ENCODE measurements at places on chromosomes 7 and 10.

GRCh38 chr7:71826141-71826540, 586.0 kb downstream of the CALN1 start:
- DNase-seq = no peak

GRCh38 chr10:47240173-47240572, 59.8 kb upstream of the GDF10 start:
- no peak for DNase-seq

- no peak for DNase-seq
Observed at GRCh38 chr7:33089142-33089541, 20.1 kb downstream of the RP9 start.

GRCh38 chr7:88062238-88062637, 128.2 kb downstream of the ADAM22 start:
- no peak for DNase-seq

- DNase-seq = no peak
Observed at GRCh38 chr7:490461-491291, 29.0 kb downstream of the PDGFA start.

- DNase-seq = no peak
Observed at GRCh38 chr10:42880255-42880620, 97.6 kb downstream of the BMS1 start.

GRCh38 chr7:36366005-36366717, 23.5 kb upstream of the ANLN start:
- DNase-seq = no peak

GRCh38 chr7:130071701-130072622, 1.6 kb downstream of the KLHDC10 start:
- peak; percentile 80 for DNase-seq

DNA sequence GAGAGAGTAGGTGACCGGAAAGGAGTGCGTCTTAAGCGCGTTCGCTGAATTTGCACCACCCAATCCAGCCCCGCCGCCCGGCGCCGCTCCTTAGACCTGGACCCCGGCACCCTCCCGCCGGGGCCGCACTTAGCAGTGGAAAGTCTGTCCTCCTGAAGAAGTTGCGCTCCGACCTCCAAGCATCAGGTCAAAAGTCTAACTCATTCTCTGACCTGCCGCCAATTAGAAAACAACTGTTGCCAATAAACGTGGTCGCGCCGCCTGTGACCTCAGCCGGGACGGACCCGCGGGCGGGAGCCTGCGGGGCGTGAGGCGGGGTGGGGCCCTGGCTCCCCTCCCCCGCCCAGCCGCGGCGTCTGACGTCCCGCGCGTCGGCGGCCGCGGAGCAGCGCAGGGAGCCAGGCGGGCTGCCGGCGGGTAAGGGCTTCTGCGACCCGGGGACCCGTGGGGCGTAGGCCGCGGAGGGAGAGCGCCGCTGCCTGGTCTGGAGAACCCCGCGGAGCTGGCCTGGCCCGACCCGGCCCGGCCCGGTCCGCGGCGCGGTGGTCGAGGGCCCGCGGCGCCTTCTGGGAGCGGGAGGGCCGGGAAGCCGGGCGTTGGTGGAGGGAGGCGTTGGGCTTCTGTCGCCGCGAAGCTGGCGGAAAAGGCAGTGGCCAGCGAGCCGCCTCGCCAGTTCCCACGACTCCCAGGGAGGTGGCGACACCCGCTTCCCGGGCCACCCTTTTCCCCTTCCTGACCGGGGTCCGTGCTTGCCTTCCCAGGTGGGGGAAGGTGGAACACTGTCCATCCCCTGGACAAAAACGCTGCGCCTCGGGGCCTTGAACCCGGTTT, at the start of gene BCAP29:
Gene BCAP29, plus strand, starts transcription at position 362 of the 831 bp plus-strand sequence. CDS start 527 bp downstream, outside the sequence.
- peak; percentile 73 for DNase-seq

- DNase-seq = no peak
Observed at GRCh38 chr10:3544561-3544960, 240.4 kb downstream of the KLF6 start.

GRCh38 chr10:20173046-20173445, 356.8 kb downstream of the PLXDC2 start:
- no peak for DNase-seq

GRCh38 chr7:80232979-80233724, 98.5 kb downstream of the GNAI1 start:
- DNase-seq = no peak

- no peak for DNase-seq
Observed at GRCh38 chr7:84533182-84533581, 338.6 kb upstream of the SEMA3A start.

DNA sequence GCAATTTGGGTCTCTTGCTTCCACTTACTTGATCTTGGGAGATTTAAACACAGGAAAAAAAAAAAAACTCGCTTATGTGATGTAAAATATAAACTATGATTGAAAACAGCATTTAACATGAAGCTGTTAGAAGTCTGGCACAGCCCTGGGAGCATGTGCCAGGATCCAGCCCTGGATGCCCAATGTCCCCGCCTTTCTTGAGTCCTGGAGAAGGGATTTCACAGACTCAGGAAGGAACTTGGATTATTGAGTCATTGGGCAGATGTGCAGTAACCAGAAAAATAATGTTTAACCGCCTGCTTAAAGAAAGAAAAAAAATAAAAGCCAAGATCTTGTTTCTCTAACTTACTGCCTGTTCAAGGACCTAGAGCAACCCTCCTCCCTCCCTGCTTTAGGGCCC, 3.7 kb upstream of the JCAD start:
- DNase-seq = no peak

- no peak for DNase-seq
Observed at GRCh38 chr7:74032624-74033371, 4.8 kb downstream of the ELN start.

GRCh38 chr10:104297697-104298660, 29.0 kb downstream of the GSTO2 start:
- DNase-seq = peak; percentile 11

GRCh38 chr10:98326621-98327027, 58.6 kb upstream of the LOXL4 start:
- no peak for DNase-seq

DNA sequence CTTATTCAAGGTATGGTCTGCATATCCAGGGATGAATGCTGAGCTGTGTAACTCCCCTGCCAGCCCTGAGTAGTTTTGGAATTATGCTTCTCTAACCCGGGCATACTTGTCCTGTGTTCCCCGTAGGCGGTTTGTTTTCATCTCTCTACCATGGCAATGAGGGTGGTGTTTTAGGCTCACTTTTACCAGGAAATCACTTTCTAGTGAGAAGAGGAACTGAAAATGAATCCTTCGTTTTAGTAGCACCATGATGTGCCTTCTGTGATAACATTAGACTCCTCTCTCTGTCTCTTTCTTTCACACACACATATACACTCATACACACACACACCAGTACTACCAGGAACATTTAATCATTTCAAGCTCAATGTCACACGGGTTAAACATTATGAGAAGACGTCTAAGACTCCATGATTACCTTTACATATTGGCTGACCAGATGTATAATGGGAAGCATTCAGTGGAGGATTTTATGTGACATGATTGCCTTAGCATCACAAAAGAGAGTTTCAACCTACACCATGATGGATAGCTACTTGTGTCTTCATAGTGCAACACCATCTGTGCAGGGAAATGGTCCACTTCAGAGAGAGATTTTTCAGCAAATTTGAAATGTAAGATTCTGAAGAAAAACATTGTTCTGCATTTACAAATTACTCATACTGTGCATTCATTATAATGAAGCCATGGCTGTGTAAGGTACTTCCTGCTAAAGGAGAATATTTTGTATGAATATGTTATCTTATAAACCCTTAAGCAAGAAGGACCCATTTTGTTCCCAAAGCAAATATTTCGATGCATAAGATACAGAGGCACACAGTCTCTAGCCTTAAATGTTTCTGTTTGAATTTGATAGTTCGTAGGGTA, 31.0 kb upstream of the PFKP start:
- peak; percentile 7 for DNase-seq

DNA sequence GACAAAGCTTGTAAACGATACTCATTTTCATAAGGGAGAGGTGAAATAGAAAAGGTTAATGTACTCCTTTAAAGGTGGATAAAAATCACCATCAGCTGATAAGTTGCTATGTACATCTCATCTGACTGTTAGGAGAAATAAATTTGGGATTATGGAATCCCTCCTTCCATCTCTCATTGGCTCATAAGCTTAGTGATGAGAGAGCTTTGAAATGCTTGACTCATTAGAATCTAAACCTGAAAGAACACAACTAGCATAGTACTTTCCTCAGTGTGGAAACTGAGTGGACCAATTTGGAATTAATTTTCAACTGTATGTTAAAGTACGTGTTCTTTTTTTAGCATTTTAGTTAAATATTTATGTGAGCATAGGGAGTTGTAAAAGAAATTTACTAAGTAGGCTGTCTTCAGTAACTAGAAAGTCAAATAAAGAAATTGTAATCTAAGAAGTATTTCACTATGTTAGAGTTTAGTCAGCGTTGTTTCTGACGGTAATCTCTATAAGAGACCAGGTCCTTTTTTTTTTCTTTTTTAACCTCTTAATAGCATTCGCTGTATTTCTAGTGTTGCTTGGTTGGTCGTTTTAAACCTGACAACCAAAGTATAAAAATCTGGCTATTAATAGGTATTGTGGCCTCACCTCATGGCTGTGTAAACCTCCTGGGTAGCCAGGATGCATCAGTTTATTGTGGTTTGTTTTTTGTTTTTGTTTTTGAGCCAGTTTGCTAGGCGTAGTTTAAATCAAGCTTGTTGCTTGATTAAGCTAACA, 34.4 kb downstream of the FHIP2A start:
- no peak for DNase-seq

GRCh38 chr10:60937784-60938654, 6.0 kb downstream of the RHOBTB1 start:
- DNase-seq = no peak

DNA sequence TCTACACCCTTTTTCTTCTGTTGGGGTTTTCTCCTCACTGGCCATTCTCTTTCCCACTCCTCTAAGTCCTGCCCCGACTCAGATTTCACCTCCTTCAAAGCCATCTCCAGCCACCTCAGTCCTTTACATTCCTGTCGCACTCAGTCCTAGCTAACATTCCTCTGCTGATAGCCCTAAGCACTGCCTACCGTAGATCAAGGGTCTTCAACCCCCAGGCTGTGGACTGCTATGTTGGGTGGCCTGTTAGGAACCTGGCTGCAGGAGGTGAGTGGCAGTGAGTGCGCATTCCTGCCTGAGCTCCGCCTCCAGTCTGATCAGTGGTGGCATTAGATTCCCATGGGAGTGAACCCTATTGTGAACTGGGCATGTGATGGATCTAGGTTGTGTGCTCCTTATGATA, 11.2 kb downstream of the PFKFB3 start:
- DNase-seq = no peak

DNA sequence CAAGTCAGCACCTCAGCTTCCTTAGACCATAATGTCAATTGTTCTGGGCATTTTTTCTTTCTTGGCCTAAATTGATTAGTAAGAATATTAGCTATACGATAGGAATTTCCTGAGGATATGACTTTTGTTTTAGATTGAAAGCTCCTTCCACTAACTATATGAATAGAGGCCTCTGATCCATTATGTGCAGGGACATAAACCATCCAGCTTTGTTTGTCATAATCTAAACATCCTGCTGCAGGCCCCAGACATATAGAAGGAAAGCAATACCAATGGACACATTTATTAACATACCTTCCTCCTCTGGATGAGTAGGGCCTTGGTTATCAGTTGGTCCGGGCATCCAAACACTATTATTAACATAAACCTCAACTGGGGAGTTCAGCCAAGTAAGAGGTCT, 4.3 kb upstream of the GIMAP4 start:
- DNase-seq = no peak

GRCh38 chr7:34727464-34727995, 69.5 kb downstream of the NPSR1 start:
- no peak for DNase-seq

GRCh38 chr7:30900053-30900452, 11.6 kb upstream of the AQP1 start:
- no peak for DNase-seq

DNA sequence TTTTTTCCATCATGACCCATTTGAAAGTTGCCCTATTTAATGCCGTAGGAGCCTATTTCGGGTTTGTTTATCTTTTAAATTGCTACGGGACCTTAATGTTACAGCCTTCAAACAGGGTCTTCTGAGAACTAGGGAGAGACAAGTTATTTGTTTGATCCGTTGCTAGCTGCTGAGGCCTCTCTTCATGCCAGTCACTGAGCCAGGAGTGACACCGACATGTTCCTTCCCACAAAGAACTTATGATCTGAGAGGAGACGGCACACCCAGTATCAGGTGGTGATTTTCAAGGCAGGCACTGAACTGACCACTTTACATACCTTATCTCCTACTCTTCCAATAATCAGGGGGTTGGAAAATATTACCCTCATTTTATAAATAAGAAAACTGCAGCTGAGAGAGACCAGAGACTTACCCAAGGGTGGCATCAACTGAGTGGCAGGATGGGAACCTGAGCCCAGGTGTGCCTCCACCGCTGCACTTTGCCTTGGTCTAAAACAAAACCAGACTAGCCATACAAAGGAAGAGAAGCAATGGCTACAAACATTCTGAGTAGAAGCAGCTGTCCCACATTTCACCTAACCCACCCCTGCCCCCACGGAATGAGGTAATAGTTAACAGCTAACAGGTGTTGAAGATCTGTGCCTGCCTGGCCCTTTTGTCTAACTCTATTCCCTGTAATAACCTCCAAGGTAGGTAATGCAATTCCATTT, 40.5 kb downstream of the PPP1R3C start:
- DNase-seq = no peak

DNA sequence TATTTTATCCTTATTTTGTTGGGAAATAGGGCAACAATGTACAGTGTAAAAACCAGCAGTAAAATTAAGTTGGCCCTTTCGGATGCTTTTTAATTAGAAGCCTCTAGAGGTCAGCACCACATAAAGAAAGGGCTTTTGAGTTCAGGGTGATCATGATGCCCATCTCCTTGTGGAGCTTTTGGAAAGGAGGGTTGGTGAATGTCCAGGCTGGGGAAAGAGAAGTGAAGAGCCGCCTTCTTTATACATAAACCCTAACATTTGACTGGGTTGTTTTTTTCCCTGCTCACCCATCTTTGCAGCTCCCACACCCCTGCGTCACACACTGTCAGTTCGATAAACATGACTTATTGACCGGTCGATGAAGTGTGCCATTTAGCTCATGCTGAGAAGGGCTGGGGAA, 29.8 kb downstream of the MTURN start:
- DNase-seq = no peak

GRCh38 chr7:15554081-15554480, 7.7 kb downstream of the AGMO start:
- no peak for DNase-seq

GRCh38 chr7:128875523-128875948, 12.9 kb downstream of the ATP6V1F start:
- no peak for DNase-seq

- no peak for DNase-seq
Observed at GRCh38 chr10:22894714-22895113, 33.1 kb upstream of the ARMC3 start.

GRCh38 chr7:142496545-142496991, 238.7 kb upstream of the PRSS58 start:
- DNase-seq = peak; percentile 12

- DNase-seq = no peak
Observed at GRCh38 chr7:75743455-75743859, 4.7 kb upstream of the HIP1 start.

DNA sequence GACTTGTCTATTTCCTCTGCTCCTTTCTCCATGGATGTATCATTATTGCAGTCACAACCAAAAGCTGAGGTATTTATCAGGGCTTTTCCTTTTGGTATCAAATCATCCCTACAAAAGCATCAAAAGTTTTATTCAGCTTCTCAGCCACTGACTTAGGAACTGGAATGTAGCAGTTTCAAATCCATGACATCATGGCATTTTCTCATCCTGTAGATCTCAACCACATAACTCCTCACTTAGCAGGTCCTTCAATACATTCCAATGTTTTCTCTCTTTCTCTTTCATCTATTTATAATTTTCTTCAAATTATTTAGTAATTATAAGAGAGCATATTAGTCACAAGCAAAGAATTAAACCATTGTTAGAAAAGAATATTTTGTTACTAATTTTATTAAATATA, 537.4 kb upstream of the SORCS1 start:
- DNase-seq = no peak

Data from CD4-positive, alpha-beta T cell treated with Interleukin-1 beta for 1 hour (primary cell).